ENCODE measurements at places on chromosomes 7 and 10.

DNA sequence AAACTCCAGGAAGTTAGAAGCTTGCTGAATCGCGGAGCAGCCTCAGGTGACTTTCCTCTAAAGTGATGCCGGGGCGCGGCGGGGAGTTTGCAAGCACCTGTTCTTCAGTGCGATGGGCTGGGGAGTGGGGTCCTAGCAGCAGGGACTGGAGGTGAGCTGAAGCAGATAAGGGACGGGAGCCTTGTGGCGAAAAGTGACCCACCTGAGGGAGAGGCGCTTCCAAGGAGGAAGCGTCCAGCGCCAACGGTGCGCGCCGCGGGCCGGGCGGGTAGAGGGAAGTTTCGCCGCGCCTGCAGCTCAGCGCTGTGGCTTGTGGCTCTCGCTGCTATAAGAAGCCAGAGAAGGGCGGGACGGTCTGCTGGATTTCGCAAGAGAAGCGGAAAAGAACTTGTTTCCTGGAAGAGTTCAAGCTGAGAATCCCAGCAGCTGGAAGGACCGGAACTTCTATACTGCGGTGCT is at the start of gene STEAP4:
Gene STEAP4, minus strand, starts transcription at position 305 of the 459 bp plus-strand sequence. CDS start 22,625 bp downstream, outside the sequence.
- DNase-seq: peak; percentile 73

DNA sequence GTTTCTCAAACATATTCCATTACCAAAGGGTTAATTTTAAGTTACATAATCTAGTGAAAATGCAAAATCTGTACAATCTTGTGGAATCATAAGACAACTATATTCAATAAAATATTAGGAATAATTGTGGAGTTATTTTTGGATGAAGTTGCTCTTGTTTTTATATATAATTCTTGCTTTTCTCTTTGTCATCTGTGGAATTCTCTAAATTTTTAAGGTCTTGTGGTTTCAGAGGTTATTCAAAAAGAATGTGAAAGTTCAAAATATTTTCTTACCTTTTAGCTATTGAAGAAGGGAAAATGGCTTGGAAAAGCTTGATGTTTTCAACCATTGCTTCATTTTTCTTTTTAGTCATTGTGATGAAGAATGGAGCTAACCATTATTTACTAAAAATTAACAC is 552.1 kb downstream of the TFEC start:
- DNase-seq: no peak

- DNase-seq: no peak
These were observed 36.1 kb downstream of the PPP1R3C start for GRCh38 chr10:91596825-91597196.

DNA sequence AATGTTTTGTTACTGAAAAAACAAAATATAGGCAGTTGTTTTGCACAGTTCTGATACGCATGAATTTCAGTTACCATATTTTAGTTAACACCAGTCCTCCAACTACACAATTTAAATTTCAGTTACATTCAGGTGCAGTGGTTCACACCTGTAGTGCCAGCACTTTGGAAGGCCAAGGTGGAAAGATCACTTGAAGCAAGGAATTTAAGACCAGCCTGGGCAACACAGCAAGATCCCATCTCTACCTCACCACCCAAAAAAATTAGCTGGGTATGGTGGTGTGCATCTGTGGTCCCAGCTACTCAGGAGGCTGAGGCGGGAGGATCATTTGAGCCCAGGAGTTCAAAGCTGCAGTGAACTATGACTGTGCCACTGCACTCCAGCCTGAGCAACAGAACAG is 45.3 kb downstream of the ABI1 start:
- no peak for DNase-seq

DNA sequence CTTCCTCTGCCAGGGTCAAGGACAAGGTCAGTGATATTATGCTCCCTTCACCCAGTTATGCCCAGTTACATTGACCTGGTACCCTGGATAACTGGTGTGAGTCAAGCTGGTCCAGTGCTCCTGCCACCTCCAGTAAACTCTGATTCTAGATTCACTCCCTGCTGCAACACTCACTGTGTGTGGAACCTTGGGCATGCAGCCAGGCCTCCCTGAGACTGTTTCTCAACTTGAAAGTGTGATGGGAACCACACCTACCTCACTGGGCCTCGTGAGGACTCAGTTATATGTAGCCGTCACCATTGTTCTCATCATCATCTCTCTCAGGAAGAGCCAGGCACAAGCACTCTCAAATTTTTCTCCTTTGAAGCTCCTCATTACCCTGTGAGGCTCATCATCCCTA is 935 bp upstream of the ZNF736 start:
- DNase-seq: no peak

- DNase-seq: no peak
These were observed 78.4 kb downstream of the IPMK start for GRCh38 chr10:58189269-58189668.

GRCh38 chr7:40944981-40945585 is 757.8 kb downstream of the INHBA start:
- no peak for DNase-seq

DNA sequence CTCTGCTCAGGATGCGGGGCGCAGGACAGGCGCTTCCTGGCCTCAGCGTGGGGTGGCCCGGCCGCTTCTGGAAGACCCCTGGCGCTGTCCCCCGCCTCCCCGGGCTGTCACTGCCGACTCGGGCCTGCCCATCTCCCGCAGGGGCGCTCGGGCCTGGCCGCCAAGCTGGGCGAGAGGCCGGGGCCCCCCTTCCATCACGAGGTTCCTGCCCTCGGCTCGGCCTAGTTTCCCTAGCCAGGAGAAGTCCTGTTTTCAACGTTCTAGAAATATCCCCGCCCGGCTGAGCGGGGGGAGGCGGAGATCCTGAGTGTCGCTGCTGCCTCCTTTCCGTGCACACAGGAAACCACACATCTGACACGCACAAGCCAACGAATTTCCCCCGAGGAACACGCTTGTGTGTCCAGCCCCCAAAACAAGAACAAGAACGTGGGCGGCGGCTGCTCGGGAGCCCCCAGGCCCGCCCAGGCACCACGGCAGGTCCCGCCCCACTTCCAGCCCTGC is 33.7 kb downstream of the AP5Z1 start:
- DNase-seq: no peak

DNA sequence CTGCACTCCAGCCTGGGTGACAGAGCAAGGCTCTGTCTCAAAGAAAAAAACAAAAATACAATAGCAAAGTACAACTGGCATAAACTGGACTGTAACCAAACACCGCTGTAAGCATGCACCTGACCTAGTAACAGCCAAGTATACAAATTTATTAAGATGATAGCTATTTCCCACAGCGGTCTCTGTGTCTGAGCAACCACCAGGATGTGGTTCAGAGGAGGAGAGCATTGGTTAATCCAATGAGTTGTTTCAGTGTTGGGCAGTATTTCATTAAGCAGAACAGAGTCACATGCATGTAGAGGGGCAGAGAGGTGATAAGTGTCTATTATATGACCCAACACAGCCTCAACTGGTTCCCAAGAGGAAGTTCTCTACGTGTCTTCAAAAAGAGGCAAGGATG is 4.0 kb downstream of the SLC16A12 start:
- DNase-seq: no peak

DNA sequence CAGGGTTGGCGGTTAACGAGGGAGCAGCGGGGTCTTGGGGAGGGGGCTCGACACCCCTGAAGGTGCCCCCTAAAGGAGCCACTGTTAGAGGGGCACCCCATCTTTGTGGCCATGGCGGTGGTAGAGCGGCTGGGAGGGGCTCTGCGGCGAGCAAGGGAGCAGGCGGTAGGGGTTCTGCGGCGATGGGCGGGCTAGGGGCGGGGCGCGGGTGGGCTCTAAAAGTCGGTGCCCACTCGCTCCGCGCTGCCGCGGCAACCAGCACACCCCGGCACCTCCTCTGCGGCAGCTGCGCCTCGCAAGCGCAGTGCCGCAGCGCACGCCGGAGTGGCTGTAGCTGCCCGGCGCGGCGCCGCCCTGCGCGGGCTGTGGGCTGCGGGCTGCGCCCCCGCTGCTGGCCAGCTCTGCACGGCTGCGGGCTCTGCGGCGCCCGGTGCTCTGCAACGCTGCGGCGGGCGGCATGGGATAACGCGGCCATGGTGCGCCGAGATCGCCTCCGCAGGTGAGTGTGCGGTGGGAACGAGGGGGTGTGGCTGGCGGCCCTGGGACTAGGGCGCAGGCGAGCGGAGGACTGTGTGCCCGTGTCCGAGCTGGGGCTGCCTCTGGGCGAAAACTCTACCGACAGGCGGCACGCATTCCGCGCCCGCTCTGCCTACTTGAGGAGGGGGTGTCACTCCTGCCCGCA is at the start of gene MEST:
Gene MEST, plus strand, starts transcription at position 245 of the 682 bp plus-strand sequence. Its CDS starts 229 bp downstream, at position 474.
- DNase-seq: peak; percentile 81

- DNase-seq: no peak
These were observed 81.0 kb upstream of the CACUL1 start for GRCh38 chr10:118835682-118836326.

DNA sequence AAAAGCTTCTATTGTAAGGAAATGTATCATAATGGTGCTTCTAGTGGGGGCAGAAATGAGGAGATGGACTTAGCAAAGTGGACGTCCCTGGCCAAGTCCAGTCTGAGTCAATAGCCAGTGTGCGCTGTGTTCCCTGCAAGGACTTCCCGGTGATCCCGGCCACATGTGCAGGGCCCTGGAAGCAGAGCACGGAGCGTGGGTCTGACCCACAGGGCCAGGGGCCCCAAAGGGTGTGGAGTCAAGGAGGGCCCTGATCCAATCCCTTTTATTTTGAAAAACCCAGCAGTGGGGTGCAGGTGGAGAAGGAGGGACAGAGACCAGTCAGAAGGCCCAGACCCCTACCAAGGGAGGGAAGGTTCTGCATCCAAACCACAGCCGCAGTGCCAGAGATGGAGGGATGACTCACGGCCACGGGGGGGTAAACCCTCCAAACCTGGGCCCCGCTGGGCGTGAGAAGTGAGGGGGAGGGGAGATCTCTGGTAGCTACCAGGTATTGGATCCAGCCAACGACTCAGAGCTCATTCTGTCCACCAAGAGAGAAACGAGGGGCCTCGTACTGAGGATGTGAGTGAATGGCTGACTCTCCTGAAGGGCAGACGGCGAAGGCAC is 57.2 kb upstream of the VIPR2 start:
- DNase-seq: no peak

GRCh38 chr7:38280707-38281106 is 7.3 kb upstream of the TARP start:
- no peak for DNase-seq

DNA sequence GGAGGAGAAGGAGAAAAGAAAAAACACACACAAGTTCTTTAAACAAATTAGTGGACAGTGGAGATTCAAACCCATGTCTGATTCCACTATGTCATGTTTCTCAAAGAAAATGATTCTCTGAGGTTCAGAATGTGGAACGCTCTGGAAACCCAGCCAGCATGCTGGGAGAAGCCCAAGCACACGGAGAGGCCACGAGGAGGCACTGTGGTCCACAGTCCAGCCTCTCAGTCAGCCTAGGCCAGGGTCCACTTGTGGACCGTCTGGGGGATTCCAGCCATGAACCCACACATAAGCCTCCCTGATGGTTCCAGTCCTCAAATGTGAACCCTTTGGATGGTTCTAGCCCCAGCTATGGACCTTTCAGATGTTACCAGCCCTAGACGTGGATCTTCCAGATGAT is 73.4 kb downstream of the CAV1 start:
- DNase-seq: no peak

- no peak for DNase-seq
These were observed 14.1 kb downstream of the ESYT2 start for GRCh38 chr7:158815083-158815799.

- no peak for DNase-seq
These were observed 3.7 kb downstream of the GPR26 start for GRCh38 chr10:123669886-123670285.

GRCh38 chr10:130999376-131000202 is 311.9 kb downstream of the TCERG1L start:
- DNase-seq: no peak

GRCh38 chr7:55441774-55442522 is 76.8 kb downstream of the LANCL2 start:
- no peak for DNase-seq

GRCh38 chr10:81866753-81867152 is 8.2 kb upstream of the NRG3 start:
- no peak for DNase-seq

DNA sequence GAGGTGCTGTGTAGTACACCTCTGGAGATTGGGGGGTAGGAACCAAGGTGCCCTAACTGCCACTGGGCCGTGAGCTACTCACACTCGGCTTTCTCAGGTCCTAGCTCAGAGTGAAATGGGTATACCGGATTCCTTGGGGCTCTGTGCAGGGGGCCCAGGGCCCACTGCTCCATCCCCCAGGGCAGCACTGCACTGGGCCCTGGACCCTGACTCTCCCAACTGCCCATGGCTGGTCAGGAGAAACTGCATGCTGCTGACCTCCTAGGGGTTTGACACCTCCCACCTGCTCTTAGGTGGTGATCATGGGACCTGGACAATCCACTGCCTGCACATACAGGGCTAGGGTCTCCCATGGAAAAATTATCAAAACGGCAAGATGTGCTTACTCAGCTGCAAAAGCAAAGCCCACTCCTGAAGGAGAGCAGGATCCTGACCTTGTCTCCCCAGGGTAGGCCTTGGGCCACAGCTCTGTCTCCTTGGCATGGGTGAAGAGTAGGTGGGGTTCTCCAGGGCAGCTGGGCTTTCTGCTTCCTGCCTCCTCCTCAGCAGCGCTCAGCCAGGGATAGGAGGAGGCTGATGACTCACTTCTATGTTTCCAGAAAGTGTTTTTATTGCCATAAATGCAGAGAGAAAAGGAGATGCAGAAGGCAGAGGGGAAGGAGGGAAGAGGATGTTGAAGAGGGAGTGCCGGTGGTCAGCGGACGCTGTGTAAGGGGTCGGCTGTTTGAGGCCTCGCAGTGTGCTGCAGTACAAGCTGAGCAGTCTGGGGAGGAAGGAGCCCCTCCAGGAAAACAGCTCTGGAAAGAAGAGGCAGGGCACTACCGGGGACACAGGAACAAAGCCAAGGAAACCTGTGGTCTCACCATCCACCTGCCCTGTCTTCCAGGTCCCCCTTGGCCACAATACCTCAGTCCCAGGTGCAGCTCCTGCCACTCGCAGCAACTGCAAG is 107.8 kb downstream of the ARHGAP22 start:
- DNase-seq: no peak

Measured in right forelimb (tissue), 1 donor.